ENCODE measurements at places on chromosomes 6 and 20.
A peak's percentile ranks its signal among the peaks of the same experiment; 100 is the strongest.

- DNase-seq, result peak; percentile 70
Observed at GRCh38 chr6:32785781-32786533, 22.6 kb upstream of the HLA-DQB2 start.

GRCh38 chr6:17446713-17447112, 53.3 kb downstream of the CAP2 start:
- DNase-seq, result no peak

DNA sequence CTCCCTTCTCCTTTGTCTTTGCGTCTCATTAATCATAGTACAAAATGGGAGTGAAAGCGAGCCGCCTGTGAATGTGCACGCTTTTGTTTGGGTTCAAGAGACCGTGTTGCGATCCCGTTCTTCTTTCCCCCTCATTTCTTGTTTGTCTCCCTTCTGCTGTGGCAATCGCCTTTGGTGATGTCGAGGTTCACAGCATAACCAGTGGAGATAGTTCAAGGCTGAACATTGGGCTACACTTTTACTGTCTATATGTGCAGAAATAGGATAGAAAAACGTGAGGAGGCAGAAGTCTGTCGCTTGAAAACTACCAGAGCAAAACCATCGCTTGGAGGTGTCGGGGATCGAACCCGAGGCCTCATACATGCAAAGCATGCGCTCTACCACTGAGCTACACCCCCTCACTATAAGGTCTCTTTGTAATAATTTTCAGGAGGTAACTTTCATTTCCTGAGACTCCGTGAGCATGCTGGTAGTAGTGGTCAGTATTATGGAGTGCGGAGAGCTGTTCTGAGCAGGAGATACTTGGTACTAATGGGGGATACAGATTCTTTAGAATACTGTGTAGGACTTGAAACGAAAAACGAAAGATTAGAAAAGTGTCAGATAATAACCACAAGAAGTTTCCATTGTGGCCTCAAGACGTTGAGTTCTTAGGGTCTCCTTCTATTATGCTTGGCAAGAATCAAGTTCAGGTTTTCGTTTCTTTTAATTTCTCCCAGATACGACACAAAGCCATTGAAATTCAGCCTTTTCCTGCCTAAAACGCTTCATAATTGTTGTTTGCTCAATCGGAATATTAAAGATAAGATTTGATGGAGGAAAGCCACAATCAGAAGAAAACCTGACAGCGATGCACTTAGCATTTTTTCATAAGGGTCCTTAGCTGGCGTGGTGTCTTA, 106.6 kb downstream of the TRIM27 start:
- DNase-seq, result peak; percentile 82

- no peak for DNase-seq
Observed at GRCh38 chr6:111680015-111680712, 74.5 kb upstream of the TRAF3IP2 start.

DNA sequence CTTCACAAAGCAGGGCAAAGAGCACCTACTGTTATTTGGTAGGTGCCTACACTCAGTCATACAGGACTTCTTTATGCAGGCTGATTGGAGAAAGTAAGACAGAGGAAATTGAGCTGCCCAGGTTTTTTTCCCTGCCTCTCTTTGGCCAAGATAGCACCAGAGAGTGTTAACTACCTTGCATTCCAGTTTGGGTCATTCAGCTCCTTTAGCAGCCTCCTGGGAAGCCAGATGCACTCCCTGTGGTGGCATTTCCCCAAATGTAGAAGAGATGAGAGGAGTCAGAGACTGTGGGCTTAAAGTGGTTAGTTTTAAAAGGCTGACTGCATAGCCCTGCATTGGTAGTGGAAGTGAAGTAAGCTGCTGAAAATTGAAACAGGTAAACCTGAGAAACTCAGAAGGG, 358.4 kb downstream of the BCKDHB start:
- no peak for DNase-seq

- DNase-seq, result peak; percentile 60
Observed at GRCh38 chr6:2197177-2197671, 48.2 kb downstream of the GMDS start.

GRCh38 chr6:6724539-6725467, 136.3 kb downstream of the LY86 start:
- peak; percentile 72 for DNase-seq

- DNase-seq, result peak; percentile 97
Observed at GRCh38 chr6:105536961-105537360, 134.1 kb upstream of the PREP start.

DNA sequence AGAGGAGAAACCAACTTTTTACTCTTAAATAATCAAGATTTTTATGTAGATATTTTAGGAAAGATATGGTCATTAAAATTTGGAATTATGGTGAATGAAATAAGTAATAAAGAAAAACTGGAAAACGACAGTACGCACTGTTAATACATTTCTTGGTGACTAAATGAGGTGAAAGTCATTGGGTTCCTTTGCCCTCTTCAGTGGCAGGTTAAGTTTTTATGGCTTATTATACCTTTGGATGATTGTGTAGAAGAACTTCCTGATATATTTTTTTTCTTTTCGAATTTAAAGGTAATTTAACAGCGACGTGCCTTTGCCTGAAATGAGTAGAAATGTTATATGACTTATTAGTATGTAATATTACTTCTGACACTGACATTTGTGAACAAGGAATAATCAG, 43.4 kb downstream of the FOXO3 start:
- DNase-seq, result no peak

DNA sequence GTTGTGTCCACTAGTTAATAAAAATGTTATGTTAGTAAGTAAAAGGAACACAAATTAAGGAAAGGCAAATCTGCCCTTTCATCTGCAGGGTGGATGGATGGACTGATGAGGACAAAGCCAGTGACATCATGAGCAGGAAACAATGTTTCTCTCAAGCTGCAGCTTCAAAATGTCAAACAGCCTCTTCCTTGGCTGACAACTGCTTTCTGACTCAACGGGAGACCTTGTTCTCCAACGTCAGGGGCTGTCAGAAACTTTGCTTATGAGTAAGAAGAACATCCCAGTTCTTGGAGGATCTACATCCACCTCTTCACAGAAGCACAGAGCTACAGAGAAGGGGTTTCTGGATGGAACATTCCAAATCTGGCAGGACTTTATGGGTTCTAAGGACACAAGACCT, 6.0 kb downstream of the CST2 start:
- DNase-seq, result no peak

- peak; percentile 59 for DNase-seq
Observed at GRCh38 chr20:34473262-34473883, 42.8 kb upstream of the DYNLRB1 start.

DNA sequence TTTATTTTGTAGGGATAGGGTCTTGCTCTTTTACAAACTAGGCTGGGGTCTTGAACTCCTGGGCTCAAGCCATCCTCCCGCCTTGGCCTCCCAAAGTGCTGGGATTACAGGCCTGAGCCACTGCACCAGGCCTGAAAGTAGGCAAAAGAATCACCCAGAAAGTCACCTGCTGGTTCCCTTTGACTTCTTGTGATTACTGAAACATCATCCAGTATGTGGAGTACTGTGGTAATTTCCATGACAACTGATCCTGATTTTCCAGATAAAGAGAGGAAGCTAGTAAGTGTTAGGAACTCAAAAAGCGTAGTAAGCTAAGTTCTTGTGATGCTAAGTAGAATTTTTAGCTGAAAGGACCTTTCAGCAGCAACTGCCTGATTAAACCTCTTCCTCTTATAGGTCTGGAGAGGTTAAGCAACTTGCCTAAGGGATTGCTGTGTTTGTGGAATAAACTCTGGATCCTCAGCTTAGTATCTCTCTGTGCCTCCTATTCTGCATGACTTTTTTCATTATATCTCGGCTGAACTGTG, 16.8 kb downstream of the RALY start:
- no peak for DNase-seq

- no peak for DNase-seq
Observed at GRCh38 chr6:151409260-151409659, 17.9 kb upstream of the ZBTB2 start.

DNA sequence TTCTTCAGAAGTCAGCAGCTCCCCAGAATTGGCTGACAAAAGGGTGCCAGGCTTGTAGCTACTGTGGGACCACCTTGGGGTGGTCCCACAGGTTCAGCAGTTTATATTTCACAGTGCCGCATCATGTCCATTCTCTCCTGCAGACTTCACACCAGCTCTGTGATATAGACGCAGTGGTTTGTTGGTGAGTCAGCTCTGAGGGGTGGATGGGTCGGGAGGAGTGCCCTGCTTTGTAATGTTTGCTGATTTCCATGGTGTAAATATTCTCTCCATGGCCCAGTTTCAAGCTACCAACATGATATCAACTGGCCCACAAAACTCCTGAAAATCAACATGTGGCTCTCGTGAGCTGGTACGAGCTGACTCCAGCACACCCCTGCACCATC, 78.2 kb downstream of the CDH22 start:
- DNase-seq, result no peak

DNA sequence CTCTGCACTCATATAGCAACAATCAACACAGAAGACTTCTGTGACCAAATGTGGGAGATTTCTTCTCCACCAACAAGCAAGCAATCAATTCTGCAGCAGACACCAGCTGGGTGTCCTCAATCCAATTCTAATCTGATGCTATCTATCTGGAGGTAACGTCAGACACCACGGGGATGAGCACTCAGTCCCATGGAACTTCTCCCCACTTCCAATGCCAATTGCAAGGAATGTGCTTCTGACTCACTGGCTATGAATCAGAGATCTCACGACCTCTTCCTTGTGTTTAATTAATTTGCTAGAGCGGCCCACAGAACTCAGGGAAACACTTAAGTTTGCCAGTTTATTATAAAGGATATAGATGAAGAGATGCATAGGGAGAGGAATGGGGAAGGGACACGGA, 103.5 kb upstream of the SIRPG start:
- peak; percentile 89 for DNase-seq

DNA sequence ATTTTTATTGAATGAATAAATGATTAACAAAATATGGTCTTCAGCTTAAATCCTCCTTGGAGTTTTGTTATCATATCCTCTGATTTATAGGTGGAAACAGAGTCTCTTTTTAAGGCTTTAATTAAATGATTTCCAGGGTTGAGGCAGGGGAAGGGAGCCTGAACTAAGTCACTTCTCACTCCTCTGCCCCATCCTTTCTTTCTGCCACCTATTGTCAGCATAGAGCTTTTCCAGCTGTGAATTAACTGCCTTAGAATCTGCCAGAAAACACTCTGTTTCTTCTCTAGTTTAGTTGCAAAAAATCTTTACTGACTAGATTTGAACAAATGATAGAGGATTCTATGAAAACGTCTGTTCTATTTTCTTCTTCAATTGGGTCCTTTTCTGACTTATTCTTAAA, 9.8 kb downstream of the OGFRL1 start:
- DNase-seq, result no peak

GRCh38 chr6:125810445-125810844, 19.7 kb downstream of the NCOA7 start:
- no peak for DNase-seq

GRCh38 chr6:111080698-111081097, 6.6 kb upstream of the SLC16A10 start:
- peak; percentile 28 for DNase-seq

DNA sequence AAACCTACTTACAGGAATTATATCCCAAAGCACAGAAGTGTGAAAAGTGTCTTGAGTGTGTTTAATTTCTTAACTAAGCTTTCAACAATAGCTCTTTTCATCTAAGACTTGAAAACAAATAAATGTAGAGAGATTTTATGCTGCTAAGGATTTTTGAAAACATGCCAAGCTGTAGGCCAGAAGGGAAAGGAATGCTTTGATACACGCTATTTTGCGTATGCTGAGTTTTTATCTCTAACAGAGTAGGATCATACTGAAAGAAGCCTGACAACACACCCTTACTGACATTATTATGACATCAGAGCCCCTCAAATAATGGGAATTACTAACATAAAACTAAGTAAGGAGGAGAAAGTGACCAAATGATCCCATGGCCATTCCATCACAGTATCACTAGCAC, 265.5 kb downstream of the KHDC1L start:
- no peak for DNase-seq

DNA sequence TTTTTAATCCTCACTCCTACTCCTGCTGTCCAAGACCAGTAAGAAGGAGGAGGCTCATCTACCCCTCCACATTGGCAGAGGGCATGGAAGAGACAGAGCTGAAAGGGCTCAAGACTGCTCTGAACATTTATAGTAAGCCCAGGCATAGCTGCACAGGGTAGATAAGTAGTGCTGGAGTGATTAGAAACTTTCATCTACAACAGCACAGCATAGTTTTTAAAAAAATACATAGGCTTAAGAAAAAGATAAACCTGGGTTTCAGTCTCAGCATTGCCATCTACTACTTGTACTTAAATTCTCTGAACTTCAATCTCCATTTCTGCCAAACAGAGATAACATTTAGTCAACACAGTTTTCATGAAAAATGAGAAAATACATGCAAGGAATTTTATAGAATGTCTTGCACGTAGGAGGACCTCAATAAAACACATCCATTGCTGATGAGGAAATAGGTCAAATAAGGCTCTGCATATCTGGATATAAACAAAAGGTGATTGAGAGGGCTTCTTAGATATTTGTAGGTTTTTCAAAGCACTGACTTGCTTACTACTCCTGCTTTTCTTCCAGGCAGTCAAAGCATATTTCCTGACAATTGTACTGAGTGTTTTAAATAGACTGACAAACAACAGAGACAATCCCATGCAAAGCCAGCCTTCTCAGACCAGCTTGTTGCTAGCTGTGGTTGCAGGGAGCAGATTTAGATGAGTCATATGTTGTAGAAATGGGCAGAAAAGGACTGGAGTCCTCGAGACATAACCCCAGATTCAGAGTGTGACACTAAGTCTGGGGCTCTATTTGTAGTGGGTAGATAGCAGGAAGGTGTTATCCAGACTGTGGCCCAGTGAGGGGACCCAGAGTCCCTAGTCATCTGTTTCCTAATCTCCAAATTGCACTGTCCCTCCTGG, 107.4 kb upstream of the TAB2 start:
- peak; percentile 30 for DNase-seq

DNA sequence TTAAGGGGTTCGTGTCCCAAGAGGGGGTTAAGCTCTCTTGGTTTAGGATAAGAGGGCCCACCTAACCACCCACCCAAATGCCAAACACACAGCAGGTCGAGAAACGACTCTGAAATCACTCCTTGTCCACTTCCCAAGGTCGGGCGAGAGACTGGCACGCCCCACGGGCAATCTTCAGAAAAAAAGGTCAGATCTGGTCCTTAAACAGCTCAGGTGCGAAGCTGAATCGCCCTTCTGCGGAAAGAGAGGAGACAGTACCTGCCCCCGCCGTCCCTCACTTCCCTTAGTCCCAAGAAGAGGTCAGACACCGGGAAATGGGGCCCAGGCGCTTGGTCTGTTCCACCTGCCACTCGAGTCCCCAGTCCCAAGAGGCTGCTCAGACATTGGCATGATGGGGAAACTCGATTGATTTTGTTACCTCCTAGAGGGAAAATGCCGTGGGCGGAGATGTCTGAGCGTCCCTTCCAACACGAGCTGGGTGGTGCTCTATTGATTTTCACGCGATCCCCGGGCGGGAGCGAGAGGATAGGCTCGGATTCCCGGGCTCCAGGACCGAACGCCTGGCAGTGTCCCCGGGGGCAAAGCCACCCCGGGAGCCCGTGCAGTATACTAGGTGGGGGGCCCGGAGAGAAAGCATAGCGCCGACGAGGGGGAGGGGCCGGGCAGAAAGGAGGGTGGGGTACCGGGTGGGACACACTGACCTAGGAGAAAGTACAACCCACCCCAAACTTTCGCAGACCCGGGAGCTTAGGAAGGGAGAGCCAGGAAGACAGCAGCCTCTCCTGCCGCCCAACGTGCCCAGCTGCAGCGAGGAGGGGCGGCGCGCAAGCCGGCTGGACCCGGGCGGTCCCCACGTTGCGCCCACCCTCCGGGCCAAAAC, 1.1 kb upstream of the SAMD5 start:
- peak; percentile 16 for DNase-seq
